ENCODE measurements at places on chromosomes 13 and 19.
A peak's percentile ranks its signal among the peaks of the same experiment; 100 is the strongest.

GRCh38 chr19:6955082-6955481 lies 66.1 kb downstream of the MBD3L2B start:
- DNase-seq: no peak

- DNase-seq: peak; percentile 42
These were observed 37.7 kb downstream of the GSX1 start for GRCh38 chr13:27830010-27830409.

DNA sequence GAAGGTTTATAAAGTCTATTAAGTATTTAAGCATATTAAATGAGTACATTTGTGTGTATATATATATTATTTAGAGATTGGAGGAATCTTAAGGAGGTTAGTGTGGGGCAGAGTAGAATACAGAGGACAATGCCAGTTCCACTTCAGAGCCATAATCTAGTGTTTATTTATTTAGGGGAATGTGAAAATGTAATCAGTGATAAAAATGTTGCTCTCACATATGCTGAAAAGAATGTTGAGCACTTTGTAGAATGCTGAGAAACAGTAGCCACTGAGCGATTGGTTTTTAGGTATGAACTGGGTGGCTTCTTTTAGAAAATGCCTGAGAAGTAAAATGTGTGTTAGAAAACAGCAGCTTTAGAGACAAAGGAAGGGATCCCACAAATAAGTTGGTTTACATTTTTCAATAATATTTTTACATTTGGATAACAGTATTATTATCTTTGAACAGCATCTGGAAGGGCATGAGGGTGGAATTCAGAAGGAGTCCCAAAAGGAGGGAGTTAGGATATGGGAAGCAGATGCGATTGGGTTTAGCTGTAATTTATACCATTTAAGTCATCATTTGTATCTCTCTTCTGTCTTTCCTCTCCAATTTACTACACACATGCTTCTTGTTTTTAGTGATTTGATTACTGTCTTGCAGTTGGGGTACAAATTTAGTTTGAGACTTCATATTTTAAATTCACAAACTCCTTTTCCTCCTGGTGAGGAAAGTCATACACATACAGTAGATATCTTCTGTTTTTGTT lies 68.6 kb downstream of the NDFIP2 start:
- DNase-seq: no peak

GRCh38 chr13:50677258-50677657 lies 166.2 kb downstream of the DLEU7 start:
- no peak for DNase-seq

GRCh38 chr19:4358709-4359626 lies 15.6 kb downstream of the MPND start:
- no peak for DNase-seq

- no peak for DNase-seq
These were observed 12.0 kb downstream of the KHSRP start for GRCh38 chr19:6412447-6413091.

- peak; percentile 42 for DNase-seq
These were observed 9.0 kb upstream of the CIRBP start for GRCh38 chr19:1259876-1260748.
